ENCODE measurements at places on chromosomes 6 and 20.

DNA sequence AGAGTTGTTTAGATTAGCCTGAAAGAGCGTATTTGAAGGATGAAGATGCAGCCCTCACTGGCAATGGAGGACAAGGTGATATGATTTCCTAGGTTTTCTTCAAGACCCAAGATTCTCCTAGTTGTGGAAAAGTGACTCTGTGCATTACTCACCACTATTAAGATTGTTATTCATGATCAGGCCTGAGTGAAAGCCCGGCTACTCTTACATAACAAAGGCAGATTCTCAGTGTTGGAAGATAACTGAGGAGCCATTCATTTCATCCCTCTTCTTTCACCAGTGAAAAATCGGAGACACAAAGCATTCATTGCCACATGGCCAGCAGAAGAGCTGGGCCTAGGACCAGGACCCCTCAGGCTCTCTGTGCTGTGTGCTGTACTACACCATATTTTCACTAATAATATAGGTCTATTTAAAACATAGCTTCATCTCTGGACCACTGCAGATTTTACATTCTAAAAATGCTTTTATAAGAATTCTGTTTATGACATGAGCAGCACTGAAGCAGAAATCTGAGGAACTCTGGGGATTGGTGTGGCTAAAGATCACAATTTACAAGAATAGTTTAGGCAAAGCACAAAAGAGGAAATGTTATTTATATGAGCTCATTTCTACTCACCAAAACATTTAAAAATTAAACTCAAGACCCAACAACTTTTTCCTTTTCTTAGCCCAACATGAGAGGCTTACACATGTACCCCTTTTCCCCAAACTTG lies 181.9 kb upstream of the CCN2 start:
- no peak for DNase-seq

DNA sequence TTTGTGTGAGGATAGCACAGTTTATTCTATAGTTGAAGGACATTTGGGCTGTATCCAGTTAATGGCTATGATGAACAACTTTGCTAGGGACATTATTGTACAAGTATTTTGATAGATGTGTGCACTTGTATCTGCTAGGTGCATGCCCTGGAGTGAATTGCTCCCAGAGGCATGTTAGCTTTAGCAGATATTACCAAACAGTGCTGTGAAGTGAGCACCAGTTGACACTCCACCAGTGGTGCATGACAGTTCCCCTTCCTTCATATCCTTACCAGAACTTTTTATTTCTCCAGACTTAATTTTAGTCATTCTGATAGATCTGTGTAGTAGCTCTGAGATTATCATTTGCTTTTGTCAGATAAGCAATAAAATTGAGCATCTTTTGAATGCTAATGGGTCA lies 48.9 kb upstream of the ENPP5 start:
- DNase-seq = no peak

- no peak for DNase-seq
Observed at GRCh38 chr6:24931718-24932691, 3.8 kb downstream of the RIPOR2 start.

DNA sequence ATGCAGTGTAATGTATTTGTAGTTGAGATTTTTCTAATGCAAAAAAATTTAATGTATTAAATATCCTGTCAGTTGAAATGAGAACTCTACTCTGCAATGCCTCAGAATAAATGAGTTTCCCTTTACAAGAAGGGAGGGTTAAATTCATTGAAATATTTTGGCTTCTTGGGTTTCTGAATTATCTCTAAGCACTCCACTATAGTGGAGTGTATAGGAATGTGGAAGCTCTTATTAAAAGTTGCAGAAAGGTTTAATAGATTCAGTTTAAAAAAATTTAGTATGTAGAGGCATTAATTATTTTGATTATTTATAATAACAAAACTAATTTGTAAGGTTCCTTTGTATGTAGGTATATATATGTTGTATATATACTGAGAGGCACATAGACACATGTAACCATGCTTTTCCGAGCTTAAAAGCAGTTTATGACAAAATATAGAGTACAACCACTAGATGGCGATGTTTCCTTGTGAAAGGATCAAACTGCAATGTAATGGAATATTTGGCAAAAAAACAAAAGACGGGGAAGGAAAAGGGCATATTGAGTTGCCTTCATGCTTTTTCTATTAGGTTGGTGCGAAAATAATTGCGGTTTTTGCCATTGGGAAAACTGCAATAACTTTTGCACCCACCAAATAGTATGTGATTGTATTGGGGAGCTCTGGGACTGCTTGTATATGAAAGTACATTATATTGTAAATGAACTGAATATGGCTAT lies 144.2 kb downstream of the MYO6 start:
- DNase-seq = no peak

DNA sequence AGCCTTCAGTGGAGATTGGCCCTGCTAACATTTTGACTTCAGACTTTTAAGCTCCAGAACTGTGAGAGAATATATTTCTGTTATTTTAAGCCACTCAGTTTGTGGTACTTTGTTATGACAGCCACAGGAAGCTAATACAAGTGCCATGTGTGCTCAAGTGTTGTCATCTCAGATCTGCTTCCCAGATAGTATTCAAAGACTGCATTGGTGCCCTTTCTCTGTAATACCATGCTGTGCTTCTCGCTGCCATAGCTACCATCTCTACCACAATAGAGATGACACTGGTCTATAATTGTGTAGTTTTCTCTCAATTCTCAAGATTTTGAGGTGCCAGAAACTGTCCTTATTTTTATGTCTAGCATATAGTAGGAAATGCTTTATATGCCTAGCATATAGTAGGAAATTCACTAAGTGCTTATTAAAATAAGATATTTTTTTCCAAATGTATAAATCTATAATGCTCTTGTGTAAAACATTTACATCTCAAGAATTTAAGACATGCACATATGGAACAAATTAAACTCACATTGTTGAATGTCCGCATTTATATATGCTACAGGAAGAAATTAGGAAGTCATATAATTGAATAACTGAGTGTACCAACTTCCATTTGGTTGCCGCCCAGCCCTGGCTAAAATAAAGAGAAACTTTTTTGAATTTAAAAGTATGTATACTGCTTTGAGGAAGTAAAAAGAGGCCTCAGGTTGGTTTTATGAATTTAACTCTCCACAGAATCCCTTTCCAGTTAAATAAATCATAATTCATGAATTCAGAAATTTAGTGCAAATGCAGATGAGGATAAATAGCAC lies 77.6 kb downstream of the TPBG start:
- no peak for DNase-seq

DNA sequence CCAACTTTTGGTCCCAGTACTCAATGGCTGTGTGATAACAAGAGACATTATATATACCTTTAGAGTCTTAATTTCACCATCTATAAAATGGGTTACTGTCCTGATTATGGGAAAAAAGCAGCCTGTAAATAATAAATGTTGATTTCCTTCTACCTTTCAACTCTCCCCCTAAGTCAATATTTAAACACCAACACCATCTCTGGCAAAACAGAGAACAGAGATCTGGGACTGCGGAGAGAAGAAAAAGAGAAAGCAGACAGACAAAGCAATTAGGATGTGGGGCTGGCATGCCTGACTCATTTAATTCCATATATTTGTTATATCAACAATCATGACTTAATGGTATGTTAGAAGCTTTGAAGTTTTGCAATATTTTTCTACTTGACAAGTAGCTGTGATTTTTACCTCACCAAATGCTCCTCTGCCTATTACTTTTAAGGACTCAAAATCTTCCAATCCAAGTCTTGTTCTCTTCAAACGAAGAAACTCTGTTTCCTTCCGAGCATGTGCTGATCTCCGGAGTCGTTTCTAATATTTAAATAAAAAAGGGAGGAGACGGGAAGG lies 23.3 kb downstream of the STK38 start:
- DNase-seq = no peak

Measured in thoracic aorta (tissue), 2 donors.